Activated CD4-positive, alpha-beta T cell treated with anti-CD3 and anti-CD28 coated beads, Interleukin-2, amount 10 ng/mL, durations not matched to agents 24 days and 14 days (primary cell): ENCODE measurements at places on chromosomes 7 and 10. TPM values are rescaled to one million over a fixed set of nuclear protein-coding genes. Genes with fewer than 3 reads are reported as not detected.

Gene VAX1
- total RNA-seq, result not detected in 2 replicates

Gene POP7
- 77.3 and 77.7 TPM in 2 replicates for total RNA-seq

Gene LGI1
- not detected in 2 replicates for total RNA-seq

DNA sequence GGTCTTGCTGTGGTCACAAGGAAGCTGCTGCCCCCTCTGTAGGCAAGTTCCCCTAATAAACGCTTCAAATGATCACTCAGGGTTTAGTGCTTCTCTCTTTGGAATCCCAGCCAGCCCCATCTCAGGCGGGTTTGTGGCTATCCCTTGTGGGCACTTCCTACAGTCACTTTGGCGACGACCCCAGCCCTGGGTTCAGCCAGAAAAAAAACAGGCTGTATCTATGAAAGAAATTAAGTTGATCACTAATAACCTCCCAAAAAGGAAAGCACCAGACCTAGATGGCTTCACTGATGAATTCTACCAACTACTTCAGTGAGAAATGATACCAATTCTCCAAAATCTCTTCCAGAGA, 208.2 kb downstream of the MAD1L1 start:
- H3K27me3 ChIP-seq, result peaks cover 3% of the 10 kb centered on the region
- peaks cover 11% of the 10 kb centered on the region for H3K4me1 ChIP-seq
- no peak overlapping the region for H3K4me3 ChIP-seq
- H3K36me3 ChIP-seq, result peaks cover 27% of the 10 kb centered on the region
- no peak for DNase-seq
- no peak overlapping the region for H3K27ac ChIP-seq

GRCh38 chr7:83655951-83656556, 7.1 kb upstream of the SEMA3E start:
- H3K27me3 ChIP-seq, result no peaks in the 10 kb centered on the region
- H3K36me3 ChIP-seq, result no peaks in the 10 kb centered on the region
- no peak for DNase-seq
- H3K4me1 ChIP-seq, result no peaks in the 10 kb centered on the region
- no peak overlapping the region for H3K27ac ChIP-seq

- no peak overlapping the region for H3K4me3 ChIP-seq
- H3K27ac ChIP-seq, result no peak overlapping the region
- no peaks in the 10 kb centered on the region for H3K27me3 ChIP-seq
These were observed 64.6 kb downstream of the MDFIC start for GRCh38 chr7:114986190-114987180.

DNA sequence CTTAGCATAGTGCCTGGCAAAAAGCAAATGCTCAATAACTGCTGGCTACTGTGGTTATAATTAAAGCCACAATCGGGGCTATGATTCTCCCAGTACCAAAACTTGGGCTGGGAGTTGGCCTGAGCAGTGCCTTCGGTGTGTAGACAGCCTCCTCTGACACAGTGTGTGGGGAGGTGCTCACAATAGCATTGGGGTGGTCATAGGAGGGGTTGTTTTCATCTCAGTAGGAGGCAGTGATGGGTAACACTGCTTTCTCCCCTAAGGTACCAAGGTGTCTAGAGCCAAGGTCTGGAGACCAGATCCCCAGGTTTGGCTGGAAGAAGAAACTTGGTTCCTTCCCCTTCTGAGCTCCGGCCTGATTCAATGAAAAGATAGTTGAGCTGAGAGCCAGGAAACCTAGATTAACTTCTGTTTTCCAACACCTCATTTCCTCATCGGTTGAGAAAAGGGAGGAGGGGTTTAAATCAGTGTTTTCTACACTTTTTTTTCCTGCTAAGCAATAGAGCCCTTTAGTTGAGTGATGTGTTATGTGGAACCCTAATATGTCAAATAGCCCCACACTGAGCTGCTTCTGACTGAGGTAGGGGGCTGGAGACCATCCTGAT, 68.2 kb downstream of the LRMDA start:
- H3K27me3 ChIP-seq, result peaks cover under 1% of the 10 kb centered on the region
- no peak overlapping the region for H3K4me3 ChIP-seq
- no peak overlapping the region for H3K27ac ChIP-seq
- DNase-seq, result no peak
